ENCODE measurements at places on chromosomes 5 and 9. TPM values are rescaled to one million over a fixed set of nuclear protein-coding genes. Genes with fewer than 3 reads are reported as not detected.

CNTFR gene
- 2.3 TPM for total RNA-seq

SLC6A3 gene
- total RNA-seq = not detected

CCDC183 gene
- 9.0 TPM for total RNA-seq

NMUR2 gene
- not detected for total RNA-seq

PCDHGA6 gene
- total RNA-seq = 0.80 TPM

EHMT1 gene
- total RNA-seq = 159 TPM

IL31RA gene
- not detected for total RNA-seq

SPATA9 gene
- total RNA-seq = not detected

MARCOL gene
- not detected for total RNA-seq

DNA sequence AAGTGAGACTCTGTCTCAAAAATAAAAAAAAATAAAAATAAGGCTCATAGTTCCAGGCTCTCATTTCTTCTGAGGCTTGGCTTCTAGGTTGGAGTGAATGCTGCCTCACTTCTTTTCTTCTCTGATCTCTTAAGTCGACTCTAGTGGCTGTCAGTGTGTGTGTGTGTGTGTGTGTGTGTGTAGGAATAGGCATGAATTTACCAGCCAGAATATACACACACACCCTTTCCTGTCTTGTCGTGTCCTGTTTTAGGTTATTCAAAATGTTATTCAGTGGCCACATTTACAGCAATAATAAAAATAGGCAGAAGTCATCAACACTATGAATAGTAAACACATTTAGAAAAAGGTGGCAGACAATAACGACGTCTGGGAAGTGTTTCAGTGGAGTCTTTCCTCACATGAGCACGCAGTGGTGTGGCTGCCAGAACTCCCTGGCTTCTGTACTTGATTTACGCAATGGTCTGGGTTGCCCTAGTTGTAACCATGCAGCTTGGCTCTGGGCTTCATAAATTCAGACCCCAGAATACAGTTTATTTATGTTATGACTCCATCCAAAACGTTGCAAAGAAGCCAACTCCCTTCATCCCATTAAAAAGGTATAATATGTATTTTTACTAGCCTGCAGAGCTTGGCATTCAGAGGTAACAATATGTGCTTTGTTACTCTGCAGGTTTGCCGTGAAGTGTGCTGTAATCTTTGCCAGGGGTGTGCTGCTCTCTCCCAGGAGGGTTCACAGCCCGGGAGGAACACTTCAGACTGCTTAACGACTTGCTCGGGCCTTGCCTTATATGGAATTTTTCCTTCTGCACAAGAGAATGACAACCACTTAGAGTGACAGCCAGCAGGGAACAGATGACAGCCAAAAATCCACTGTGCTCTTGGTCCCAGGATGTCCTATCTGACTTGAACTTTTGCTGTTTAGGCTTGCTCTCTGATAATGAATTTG, 34.4 kb upstream of the PALM2AKAP2 start:
- DNase-seq = no peak

GRCh38 chr9:98811051-98811650, 3.7 kb downstream of the GALNT12 start:
- no peak for DNase-seq

GRCh38 chr5:59180515-59180914, 597.6 kb downstream of the RAB3C start:
- no peak for DNase-seq

DNA sequence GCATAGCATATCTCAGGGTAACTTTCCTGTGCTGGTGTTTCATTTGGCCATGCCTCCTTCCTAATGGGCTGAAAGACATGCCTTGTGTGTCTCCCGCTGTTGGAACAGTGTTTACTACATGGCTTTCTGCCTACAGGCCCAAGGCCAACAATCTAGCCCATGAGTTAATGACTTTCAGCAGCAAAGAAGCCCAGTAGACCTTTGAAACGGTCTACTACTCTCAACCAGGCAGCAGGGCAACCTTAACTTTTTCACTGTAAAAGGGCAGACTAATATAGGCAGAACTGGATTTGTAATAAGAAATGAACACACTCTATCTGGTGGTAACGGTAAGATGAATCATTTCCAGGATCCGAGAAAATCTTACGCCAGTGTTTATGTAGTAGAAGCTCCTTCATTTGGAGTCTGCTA, 21.0 kb downstream of the C5orf15 start:
- DNase-seq = no peak

DNA sequence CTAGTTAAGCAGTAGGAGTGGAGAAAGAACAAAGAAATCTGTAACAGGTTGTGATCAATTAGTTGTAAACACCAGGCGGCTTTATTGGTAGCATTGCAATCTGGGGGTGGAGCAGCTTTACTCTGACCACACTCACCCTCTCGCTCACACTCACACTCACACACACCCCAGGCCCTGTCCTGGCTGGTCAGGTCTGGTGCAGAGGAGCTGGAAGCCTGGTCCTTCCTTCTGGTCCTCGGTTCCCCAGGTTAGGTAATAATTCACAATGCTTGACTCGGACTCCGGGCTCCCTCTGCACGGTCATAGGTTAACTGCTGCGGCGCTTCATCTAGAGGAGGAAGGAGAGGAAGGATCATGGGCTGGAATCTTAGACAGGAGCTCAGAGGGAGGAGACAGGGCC, 1.6 kb downstream of the CCL19 start:
- no peak for DNase-seq

DNA sequence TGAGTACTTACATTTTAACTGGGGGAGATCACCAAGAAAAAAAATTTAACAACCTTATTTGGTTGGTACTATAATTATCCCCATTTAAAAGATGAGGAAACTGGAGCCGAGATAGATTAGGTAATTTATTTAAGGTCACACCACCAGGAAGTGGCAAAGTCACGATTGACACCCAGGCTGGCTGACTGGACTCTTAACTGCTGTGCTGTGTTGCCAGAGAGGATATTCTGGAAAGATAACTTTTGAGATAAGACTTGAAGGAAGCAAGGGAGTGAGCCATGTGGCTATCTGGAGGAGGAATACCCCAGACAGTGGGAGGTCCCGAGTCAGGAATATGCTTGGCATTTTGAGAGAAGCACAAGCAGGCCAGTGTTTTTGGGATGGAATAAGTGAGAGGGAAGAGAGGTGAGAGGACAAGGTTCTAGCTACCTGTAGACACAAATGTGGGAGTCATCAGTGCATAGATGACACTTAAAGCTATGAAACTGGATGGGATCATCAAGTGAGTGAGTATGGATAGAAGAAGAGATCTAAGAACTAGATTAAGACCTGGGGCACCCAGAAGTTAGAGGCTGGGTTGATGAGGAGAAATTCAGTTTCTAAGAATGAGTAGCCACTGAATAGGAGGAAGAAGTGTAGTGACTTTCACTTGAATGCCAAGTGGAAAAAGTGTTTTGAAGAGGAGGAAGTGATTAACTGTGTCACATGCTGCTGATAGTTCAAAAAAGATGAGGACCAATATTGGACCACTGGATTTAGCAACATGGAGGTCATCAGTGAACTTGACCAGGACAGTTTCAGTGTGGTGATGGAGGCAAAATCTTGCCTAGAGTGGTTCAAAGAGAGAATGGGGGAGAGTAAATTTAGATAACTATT, 25.6 kb downstream of the PDE8B start:
- no peak for DNase-seq

- no peak for DNase-seq
Observed at GRCh38 chr9:137306850-137307254, 4.8 kb upstream of the NRARP start.

DNA sequence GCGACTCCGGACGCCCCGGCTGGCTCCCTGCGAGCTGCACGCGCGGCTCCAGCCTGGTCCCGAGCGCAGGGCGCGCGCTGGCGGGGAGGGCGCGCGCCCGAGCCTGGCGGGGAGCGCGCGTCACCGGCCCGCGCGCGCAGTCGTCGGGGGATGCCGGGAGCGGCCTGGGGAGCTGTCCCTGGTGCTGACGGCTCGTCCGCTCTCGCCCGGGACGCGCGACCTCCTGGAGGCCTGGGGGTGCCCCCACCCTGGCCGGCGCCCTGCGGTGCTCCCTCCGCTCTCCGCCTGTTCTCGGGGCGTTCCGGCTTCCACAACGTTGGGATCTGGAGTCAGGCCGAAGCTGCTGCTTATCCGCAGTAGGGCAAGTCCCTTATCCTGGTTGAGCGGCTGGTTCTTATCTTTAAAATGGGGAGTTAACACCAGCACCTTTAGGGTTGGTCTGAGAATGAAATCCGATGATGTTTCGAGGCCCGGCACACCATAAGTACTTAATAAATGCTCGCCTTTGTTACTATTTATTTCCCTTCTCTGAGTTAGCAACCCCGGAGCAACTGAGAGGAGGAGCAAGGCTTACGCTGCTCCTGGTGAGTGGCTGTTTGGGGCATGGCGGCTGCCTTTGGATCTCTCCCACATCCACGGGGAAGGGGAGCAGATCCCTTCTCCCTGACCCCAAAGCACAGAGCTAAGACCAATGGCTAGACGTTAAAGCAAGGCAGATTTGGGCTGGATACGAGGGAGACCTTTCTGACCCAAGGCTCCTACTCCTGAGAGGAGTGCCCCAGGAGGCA, at the start of gene FAM163B:
Gene FAM163B, minus strand, starts transcription at position 79 of the 788 bp plus-strand sequence. CDS start 29,166 bp downstream, outside the sequence.
- peak; percentile 71 for DNase-seq

DNA sequence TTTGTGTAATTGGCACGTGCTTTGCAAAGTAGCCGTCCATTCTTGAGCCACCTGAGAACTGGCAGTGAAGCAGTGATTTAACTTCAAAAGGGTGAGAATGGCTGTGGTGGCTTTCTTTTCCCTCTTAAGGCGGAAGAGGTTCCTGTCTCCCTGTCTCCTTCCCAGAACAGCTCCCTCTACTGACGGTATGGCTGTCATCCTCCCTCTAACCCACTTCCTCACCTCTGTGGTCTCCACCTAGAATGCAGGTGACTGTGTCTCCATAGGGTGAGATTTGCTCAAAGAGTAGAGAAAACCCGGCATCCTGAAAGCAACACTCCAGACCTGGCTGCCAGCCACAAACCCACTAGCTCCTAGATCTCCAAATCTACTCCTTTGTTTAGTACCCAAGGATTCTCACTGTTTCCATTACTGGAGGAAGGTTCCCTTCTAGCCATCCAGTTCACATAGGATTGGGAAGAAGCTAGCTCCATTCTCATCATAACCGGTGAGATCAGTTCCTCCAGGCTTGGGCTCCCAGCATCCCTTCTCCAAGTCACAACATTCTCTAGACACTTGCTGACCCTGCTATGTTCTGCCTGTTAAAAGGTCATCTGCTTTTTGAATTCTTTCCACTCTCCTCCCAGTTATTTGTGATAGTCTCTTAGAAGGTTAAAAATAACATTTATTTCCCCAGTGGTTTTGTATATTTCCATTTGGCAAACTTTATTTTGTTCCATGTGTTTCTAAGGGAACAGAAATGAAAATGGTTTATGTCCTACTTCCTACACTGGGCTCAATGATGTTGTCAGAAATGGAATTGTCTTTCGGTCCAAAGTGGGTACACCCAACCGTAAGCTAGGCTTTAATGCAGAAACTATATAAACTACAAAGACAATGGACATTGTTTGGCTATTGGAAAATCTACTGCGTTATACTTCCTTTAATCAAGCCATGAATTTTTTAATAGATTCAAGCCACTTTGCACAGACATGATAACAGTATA, 269.4 kb downstream of the CWC27 start:
- no peak for DNase-seq

DNA sequence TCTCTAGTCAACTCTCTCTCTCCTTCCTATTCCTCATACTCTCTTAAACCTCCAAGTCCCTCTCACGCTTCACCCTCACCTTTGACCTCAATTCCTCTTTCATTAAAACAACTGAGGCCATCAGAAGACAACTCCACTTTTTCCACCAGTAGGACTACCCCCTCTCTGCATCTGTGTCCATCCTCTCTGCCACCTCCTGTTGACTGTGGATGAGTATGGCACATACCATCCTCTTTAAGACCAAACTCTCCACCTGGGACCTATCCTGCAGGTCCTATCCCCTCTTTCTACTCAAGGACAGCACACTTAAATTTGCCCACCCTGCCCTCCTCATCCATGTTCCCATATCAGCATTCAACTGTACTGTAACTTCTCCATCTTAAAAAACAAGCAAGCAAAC, 89.2 kb downstream of the FOXD1 start:
- no peak for DNase-seq

GRCh38 chr9:117458066-117458465, 43.2 kb upstream of the ASTN2 start:
- DNase-seq = no peak

DNA sequence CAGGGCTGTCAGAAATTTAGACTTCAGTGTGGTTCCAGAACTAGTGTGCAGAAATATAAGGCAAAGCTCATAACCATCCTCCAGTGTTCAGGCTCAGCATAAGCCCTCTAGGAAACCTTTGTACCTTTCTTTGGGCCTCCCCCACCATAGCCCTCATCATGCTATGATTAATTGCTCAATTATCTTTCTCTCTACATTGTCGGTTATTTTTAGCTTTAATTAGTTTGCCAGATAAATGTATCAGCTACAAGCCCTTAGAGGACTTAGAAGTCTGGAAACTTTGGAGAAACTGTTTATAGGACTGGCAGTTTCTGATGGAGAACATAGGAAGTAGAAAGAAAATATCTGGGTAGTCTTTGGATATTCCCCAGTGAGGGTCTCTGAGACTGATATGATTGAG, 43.5 kb upstream of the TNC start:
- DNase-seq = no peak

- DNase-seq = no peak
Observed at GRCh38 chr5:119742311-119742710, 113.0 kb downstream of the FAM170A start.

GRCh38 chr5:150078802-150079689, 7.3 kb downstream of the CSF1R start:
- DNase-seq = no peak

DNA sequence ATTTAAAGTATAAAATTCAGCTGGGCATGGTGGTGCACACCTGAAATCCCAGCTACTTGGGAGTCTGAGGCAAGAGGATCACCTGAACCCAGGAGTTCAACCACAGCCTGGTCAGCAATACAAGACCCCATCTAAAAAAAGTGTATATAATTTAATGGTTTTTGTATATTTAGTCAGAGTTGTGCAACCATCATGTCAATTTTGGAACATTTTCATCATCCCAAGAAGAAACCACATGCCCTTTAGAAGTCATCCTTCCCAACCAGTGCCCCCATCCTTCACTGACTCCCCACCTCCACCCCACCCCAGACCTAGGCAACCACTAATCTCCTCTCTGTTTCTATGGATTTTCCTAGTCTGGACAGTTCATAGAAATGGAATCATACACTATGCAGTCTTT, 18.8 kb upstream of the TEK start:
- DNase-seq = no peak

GRCh38 chr9:115135821-115136778, 18.1 kb upstream of the TNC start:
- DNase-seq = no peak

GRCh38 chr5:175531361-175531760, 53.0 kb downstream of the SFXN1 start:
- no peak for DNase-seq

Data from progenitor cell of endocrine pancreas (in vitro differentiated cells).